ENCODE measurements at places on chromosomes 12 and 14. TPM values are rescaled to one million over a fixed set of nuclear protein-coding genes. Genes with fewer than 3 reads are reported as not detected.

DNA sequence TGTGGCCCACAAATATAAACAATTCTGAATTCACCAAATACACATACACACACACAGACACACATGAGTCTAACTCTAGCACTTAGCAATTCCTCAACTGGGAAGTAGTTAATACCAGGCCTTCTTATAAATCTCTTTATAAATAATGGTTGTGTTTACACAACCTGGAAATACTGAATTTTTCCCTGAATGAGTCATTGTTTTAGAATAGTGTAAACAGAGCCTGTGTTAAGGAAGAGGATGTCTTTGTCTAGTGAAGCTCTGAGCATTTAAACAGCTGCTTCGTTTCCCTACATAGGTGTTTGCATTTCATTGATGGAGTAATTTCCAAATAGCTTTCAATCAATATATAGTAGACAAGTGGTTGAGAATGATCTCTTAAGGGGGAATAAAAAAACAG lies 218.8 kb downstream of the BTG1 start:
- no peak for DNase-seq

Gene GDF11
- 1.0 TPM for total RNA-seq

GRCh38 chr14:93036652-93037345 lies 78.9 kb downstream of the ITPK1 start:
- DNase-seq: no peak

DNA sequence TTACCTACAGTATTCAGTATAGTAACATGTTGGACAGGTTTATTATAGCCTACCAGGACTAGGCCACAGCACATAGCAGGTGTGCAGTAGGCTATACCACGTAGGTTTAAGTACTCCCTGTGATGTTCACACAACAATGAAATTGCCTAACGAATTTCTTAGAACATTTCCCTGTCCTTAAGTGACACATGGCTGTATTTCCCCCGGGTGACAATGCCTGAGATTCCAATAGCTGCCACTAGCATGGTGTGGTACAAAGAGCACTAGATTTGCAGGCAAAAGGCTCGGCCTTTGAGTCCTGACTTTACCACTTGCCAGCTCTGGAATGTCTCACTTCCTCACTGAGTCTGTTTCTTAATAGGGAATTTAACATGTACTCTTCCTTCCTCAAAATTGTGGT lies 19.7 kb downstream of the PTPN21 start:
- no peak for DNase-seq

Gene FAM186B
- 0.23 TPM for total RNA-seq

Gene DNAJC22
- total RNA-seq: 2.2 TPM

Gene SEC23A
- 113 TPM for total RNA-seq

GRCh38 chr14:51929166-51929565 lies 60.2 kb upstream of the RTRAF start:
- no peak for DNase-seq

Gene MMP19
- not detected for total RNA-seq

DNA sequence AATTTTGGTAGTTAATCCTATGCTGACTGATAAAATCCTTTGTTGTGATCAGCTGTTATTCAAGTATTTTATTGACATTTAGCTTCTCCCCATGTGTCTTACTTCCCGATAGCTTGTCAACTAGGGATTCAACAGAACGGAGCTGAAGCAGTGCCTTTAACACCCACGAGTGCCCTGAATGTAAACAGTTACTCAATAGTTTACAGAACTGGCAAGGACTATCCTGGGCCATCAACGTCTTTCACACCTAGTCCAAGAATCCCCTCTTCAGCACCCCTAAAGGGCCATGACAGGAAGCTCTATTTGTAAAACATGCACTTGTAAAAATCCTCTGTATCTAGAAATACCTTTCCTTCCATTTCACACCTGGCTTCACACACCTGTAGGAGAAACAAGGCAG lies 45.3 kb downstream of the SETD3 start:
- no peak for DNase-seq

Measured in NCI-H460 (cell line).